ENCODE measurements at places on chromosomes 2 and 18.

- DNase-seq: no peak
These were observed 295.2 kb downstream of the NDUFA10 start for GRCh38 chr2:239729681-239730566.

DNA sequence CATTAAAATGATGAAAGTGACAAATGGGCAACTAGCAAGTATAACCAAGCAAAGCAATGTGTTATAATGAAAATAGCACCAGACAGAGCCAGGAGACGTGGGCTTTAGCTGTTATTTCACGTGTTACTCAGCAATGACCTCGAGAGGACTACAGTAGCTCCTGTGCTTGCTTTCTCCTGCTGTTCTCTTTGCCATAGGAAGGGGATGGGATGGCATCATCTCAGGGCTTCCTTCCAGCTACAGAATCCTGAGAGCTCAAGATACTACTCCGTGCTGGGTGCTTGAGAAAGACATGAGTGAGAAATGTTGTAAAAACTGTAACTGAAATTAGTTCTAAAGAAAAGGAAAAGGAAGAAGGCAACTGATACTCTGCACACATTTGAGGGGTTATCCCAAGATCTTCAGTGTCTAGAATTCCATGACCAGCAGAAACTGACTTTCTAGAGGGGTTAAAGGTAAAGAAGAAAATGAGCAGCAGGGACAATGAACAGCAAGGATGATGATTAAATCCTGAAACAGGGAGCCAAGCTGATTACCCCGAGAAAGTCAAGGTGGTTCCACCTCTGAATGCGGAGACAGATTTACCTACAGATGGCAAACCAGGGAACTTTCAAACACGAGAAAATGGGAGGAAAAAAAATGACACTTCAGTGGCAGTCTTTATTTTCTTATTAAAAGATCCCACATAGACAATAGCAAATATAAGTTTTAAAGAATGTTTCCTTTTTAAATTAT lies 33.4 kb downstream of the GAREM1 start:
- DNase-seq: no peak

DNA sequence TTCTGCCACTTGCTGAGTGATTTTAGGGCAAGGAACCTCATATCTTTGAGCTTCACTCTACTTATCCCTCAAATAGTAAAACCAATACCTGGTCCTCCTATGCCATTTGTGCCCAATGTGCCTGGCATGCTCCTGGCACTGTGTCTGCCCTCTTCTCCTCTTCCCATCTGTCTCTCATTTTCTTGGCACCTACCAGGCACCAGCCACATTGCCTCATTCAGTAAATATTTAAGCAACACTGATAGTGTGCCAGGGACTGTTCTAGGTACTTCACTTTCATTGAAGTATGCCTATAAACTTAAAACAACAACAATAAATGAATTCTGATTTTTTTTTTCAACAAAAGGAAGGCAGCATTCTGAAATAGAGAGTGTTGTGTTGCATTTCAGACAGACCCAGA lies 15.1 kb upstream of the BOD1L2 start:
- DNase-seq: peak; percentile 76

- no peak for DNase-seq
These were observed 47.7 kb downstream of the NCOA1 start for GRCh38 chr2:24538720-24539119.

GRCh38 chr18:65221736-65222135 lies 529.1 kb upstream of the CDH7 start:
- no peak for DNase-seq

DNA sequence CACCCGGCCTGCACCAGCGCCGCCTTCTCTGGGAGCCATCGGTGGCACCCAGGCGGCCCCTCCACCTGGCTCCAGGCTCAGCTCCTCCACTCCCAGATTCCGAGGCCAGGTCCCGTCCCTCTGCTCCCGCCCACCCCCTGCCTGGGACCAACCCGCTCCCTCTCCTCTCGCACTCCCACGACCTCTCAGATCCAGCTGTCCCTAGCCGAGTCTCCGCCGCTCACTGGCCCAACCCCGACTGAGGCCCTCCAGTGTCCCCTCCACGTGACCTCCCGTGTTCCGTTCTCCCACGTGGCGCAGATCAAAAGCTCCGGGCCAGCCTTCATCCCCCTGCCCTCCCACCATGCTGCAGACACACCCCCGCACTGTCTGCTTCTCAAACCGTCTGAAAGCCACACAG lies 14.4 kb upstream of the SALL3 start:
- DNase-seq: no peak

GRCh38 chr2:56185101-56185581 lies 1.4 kb downstream of the CCDC85A start:
- peak; percentile 23 for DNase-seq

- no peak for DNase-seq
These were observed 243.2 kb upstream of the BOD1L2 start for GRCh38 chr18:56903686-56904085.

DNA sequence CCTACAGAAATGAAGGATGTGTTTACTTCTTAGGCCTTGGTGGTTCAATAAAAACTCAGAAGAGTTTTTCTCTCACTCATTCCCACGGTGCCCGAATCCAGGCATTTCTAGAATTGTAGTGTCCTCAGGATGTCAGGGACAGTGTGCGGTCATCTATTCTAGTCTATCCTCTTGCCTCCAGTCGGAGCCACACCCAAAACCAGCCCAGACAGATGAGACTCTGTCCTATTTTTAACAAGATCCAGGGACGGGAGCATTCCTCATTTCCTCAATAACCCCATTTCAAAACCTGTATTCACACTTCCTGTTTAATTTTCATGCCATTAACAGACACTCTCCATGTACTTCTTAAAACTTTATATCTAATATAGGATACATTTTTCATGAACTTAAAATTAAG lies 11.6 kb upstream of the RBMS1 start:
- no peak for DNase-seq

DNA sequence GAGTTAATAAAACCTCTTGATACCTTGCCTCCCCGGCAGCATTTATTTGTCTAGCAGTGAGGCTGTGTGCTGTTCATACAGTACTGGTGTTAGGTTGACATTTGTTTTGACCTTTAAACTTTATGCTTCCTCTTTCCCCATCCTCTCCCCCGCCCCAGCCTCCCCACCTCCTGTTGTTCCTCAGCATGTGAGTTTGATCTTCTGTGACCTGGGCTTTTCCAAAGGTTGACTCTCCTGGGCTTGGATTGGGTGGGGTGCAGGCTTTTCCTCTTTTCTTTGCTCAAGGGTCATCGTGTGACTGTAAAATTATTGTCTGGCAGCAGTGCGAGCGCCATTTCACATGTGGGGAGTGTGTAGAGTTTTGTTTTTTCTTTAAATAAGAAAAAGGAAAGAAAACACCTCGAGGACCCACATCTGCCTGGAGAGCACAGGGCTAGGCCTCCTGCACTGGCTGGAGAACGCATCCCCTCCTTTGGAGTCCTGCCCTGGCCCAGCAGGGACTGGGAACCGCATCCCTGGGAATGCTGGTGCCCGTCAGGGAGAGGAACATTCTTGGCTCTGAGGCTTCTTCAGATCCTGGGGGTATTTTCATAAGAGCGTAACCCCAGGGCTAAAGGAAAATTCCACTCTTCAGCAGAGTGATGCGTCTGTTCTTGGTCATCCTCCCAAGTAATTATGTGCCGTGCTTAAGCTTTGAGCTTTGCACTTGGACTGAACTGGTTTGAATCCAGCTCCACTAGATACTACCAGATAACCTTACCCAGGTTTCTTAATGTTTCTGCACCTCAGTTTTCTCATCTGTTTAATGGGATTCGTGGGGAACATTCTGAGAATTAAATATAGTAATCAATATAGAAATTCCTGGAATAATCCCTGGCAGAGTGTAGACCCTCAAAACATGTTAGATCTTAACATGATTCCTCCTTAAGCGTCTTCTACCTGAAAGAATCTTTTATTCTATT lies 91.5 kb downstream of the SETBP1 start:
- no peak for DNase-seq

DNA sequence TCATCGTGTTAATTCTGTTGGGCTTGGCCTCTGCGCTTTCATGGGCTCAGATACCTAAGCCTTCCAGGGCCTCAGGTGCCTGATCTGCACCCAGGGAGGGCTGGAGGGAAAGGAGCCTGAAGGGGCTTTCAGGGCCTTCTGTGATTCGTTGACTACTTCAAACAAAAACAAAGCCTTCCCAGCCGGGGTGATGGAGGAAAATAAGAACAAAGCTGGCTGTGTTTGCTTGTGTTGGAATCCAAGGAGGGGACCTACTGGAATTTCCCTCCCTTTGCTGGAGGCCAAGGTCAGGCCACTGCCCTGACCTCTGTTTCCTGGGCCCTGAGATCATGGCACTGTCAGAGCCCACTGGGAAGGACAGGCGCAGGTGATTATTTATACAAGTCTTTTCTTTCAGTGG lies 135.3 kb downstream of the KLHL29 start:
- DNase-seq: no peak

DNA sequence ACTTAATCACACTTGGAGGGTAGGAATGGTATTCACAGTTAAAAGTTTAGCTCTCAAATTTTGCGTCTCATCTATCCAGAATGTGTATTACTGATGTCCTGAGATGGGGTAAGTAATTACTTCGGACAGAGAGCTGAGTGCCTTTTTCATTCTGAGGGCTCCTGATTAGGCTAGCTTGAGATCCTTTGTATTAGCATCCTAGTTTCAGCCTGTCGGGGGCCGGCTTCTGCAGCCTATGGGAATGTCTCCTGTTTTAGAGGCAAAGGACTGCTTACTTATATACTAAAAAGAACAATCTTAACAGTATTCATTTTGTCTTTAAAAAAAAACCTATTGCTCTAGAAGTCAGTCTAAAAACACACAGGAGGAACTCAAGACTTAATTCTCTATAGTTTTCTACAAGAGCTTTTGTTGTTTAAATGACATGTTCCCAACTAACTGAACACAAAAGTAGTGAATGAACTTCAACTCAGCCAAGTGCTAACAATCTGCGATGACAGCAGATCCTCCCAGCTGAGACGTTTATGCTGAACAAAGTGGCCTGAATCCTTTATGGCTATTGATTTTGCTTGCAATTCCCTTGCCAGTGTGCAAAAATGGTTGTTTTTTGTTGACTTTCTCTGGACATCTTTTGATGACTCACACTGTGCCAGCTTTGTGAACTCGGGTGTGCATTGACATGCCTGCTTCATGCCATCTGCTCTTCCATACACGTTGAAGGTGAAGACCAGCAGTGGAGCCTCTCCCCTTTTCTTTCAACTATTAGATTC lies 118.7 kb downstream of the LYPD6B start:
- DNase-seq: no peak

- DNase-seq: no peak
These were observed 3.5 kb downstream of the GDF7 start for GRCh38 chr2:20670315-20671035.

- no peak for DNase-seq
These were observed 117.0 kb downstream of the CCDC148 start for GRCh38 chr2:158339513-158339912.

DNA sequence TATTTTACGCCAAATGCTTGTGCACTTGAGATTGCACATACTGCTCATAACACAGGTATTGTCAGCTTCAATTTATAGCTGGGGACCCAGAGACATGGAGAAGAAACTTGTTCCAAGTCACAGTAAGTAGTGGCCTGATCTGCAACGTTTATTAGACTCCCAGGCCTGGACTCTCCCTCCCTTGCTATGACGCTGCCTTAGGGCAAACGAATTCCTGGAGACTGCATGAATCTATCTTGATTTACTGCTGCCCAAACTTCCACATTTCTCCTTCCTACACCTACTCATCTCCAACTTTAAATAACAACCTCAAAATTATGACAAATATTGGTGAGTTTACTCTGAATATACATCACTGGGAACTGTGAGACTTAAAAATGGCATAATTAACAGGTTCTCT lies 145.1 kb upstream of the CCDC195 start:
- DNase-seq: no peak

GRCh38 chr2:178479275-178479616 lies 846 bp upstream of the FKBP7 start:
- DNase-seq: no peak

- DNase-seq: no peak
These were observed 71.4 kb downstream of the PLCL1 start for GRCh38 chr2:197875763-197876162.

DNA sequence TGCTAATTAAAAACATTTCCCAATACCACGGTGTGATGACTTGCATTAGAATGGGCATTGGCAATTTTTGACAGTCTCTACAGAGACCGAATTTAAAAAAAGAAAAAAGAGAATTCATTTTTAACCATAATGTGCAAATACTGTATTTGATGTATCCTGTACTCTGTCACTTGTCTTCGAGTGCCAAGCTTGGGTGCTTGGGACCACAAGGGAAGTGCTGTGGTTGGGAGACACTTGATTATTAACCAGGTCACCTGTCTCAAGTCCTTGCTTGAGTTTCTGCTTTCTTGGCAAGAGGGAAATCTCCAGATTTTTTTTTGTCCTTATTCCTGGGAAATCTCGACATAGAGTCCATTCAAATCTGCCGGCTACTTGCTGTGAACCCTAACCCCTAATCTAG lies 209.0 kb downstream of the MC4R start:
- no peak for DNase-seq

DNA sequence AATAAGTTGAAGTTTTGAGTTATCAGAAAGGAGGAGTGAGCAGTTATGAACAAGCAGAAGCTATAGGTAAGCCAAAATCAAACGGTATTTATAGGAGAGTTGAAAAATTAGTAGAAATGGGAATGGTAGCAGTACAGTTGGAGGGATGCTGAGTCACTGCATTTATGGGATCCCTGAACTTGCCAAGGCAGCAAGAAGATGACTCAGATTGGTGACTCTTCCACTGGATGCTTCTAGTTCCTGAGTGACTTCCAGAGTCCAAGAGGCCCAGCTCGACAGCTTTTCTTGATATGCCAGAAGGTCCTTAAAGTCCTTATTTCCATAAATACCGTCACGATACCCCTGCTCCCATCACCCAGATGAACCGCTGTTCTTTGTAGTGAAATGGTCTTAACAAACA lies 31.1 kb upstream of the ACTR3 start:
- DNase-seq: no peak

- DNase-seq: no peak
These were observed 88.8 kb downstream of the EPAS1 start for GRCh38 chr2:46385786-46386577.

DNA sequence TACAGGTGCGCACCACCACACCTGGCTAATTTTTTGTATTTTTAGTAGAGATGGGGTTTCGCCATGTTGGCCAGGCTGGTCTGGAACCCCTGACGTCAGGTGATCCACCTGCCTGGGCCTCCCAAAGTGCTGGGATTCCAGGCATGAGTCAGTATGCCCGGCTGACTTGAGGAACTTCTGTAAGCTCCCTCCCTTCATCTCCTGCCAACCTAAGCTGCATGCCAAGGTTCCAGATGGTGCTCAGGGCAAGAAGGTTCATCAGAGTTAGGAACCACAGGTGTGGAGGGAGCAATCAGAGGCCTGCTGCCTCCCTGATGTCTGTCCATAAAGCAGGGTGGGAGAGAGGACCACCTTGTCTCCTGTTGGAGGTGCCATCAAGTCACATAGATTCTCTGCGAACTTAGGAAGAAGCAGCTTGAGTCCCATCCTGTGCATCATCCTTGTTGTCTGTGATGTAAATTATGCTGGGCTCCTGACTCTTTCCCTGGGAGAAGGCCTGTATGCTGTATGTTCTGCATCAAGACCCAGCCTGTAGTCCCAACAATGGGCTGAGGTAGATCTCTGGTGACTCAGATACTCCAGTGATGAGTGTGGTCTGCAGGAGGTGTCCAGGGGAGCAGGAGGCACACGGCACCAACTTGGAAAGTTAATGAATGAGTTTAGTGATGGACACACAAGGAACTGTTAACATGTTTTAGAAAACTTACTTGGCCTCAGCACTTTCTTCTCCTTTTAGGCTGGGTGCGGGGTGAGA lies 53.1 kb downstream of the TMEM17 start:
- DNase-seq: peak; percentile 21
